ENCODE measurements at places on chromosomes 2 and 18.

DNA sequence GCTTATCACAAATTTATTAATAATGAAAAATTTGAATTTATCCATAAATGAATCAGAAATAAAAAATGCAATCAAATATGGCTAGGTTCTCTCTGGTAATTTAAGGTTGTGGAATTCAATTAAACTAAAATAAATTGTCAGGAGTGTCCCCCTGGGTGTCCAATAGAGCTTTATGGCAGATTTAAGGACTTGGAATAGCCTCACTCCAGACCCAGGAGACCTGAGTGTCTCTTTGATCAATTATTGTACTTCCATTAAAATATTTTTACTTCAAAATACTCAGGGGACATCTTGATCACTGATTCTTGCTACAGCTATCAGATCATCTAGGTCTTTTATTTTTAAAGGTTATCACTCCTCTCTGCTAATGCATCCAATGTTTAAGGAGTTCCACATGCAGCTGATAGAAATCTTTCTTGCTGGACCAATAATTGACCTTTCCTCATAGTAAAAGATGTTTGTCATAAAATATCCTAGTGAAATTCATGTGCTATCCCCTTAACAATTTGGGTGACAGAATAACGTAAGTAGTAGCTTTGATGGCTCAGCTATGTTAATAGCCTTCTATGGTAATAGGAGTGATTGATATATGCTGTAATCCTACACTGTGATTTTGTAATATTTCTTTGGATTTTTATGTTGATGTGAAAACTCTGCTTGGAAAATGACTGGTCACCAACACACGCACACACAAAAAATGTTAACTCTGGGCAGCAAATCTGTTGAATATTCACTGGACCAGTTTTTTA lies 395.3 kb downstream of the NYAP2 start:
- DNase-seq, result no peak

- DNase-seq, result no peak
Measured at GRCh38 chr2:113116100-113116958, 11.1 kb upstream of the IL1RN start.

DNA sequence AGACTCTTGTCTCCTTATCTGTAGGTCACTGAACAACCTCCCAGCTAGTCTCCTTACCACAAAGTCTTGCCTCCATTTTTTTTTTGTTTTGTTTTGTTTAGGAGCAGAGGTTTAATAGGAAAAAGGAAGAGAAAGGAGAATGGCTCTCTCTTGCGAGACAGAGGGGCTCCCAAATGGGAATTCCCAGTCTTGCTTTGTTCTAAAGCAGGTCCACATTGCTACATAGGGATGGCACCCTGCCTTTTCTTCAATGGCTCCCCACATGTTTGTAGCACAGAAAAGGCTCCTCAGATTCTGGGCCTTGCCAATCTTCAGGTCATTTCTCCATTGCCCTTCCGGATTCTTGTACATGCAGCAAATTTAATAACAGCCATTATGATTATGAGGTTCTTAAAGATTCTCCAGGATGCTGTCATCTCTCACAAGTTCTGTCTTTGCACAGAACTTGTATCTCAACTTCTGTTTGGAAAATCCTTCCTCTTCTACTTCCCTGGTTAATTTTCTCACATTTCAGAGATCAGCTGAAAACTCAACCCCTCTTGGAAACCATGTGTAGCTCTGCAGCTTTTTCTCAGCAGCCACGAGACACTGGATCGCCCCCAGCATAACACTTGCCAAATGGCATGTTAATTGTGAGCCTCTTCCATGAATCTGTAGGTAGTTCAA lies 23.6 kb downstream of the IL1F10 start:
- DNase-seq, result no peak

DNA sequence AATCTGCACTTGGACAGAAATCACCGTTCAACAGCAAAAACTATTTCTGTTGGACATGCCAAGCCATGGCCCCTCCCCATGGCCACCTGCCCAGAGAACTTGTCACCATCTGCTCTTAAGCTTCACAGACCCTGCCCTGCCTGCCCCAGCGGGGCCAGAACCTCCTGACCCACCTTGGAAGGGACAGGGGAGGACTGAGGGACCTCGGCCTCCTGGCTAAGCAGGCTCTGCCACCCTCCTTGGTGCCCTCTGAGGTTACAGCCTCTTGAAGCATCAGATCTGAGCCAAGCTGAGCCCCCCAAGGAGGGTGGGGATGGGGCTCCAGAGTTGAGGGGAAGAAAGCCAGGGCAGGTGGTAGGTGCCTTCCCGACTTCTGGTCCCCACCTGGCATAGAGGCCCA lies 6.5 kb downstream of the TEX261 start:
- no peak for DNase-seq

GRCh38 chr2:12270876-12271588 lies 445.7 kb upstream of the TRIB2 start:
- DNase-seq, result no peak

- DNase-seq, result no peak
Measured at GRCh38 chr2:18987016-18987415, 371.4 kb downstream of the OSR1 start.

DNA sequence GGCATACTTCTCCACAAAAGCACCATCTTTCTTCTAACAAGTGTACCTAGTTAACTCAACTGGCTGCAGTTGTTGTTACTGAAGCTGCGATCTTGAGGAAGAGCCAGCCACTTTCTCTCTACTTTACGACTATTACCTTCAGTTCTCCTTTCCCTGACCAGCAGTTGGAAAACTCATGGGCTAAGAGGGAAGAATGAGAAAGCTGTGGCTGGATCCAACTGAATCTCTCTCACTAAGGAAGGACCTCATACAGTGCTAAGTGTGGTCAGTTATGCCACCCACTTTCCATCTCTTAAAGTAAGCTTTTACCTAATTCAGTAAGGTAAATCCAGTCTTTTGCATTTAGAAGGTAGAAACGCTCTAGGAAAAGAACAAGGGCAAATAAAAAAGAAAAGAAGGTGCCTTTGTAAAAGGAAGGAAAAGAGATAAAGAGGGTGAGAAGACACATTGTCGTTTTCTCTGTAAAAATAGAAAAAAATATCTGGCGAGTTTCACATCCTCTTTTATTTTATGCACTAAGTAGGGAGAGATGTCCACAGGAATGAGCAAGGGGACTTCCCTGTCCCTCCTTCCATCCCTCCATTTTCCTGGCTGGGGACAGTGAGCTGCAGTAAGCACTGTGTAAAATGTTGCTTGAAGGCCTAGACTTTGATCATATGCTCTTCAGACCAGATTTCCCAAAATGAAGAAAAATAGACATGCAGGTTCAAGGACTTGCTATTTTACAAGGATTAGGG lies 73.4 kb downstream of the PLEKHM3 start:
- DNase-seq, result no peak

GRCh38 chr2:221461901-221462300 lies 110.2 kb downstream of the EPHA4 start:
- no peak for DNase-seq

- DNase-seq, result no peak
Measured at GRCh38 chr18:37397814-37398213, 167.8 kb downstream of the CELF4 start.

DNA sequence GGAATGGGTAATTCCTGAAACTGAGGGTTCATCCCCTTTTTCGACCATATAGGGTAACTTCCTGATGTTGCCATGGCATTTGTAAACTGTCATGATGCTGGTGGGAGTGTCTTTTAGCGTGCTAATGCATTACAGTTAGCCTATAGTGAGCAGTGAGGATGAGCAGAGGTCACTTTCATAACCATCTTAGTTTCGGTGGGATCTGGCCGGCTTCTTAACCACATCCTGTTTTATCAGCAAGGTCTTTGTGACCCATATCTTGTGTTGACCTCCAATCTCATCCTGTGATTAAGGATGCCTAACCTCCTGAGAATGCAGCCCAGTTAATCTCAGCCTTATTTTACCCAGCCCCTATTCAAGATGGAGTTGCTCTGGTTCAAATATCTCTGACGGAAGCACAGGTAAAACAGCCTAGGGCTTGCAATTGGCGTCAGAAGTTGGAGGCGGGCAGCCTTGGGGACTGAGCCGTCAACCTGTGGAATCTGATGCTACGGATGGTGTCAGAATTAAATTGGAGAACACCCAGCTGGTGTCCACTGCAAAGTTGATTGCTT lies 19.5 kb downstream of the RALBP1 start:
- DNase-seq, result no peak

- DNase-seq, result no peak
Measured at GRCh38 chr2:192195548-192196418, 1.1 kb upstream of the TMEFF2 start.

- DNase-seq, result no peak
Measured at GRCh38 chr2:41668529-41668928, 379.3 kb upstream of the PKDCC start.

DNA sequence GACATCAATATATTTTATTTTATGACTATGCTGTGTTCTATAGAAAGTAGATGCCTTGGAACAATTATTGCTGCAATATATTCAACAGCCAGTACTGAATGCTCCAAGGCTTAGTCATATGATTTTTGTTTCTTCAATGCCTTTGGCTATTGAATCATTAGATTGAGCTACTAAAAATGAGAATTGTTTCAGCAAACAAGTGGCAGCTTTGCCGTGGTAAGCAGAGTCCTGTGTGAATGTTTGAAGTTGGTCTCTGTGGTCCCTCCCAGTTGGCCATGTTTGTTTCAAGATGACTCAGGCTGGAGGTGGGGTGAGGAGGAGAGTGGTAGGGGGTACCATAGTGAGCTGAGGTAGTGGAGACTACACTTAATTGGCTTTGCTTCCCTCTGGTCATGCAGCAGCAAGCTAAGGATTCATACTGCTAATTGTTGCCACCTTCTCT lies 198.6 kb upstream of the EPAS1 start:
- DNase-seq, result no peak

DNA sequence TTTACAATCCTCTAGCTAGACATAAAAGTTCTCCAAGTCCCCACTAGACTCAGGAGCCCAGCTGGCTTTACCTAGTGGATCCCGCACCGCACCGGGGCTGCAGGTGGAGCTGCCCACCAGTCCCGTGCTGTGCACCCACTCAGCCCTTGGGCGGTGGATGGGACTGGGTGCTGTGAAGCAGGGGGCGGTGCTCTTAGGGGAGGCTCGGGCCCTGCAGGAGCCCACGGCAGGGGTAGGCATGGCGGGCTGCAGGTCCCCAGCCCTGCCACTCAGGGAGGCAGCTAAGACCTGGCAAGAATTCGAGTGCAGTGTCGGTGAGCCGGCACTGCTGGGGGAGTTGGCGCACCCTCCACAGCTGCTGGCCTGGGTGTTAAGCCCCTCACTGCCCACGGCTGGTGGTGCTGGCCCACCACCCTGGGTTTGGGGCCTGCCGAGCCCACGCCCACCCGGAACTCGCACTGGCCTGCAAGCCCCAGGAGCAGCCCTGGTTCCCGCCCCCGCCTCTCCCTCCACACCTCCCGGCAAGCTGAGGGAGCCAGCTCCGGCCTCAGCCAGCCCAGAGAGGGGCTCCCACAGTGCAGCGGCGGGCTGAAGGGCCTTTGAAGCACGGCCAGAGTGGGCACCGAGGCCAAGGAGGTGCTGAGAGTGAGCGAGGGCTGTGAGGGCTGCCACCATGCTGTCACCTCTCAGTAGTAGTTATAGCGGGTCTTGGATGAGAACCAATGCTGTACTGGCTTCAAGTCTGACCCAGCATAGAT lies 255.2 kb downstream of the CDH7 start:
- DNase-seq, result no peak

- DNase-seq, result no peak
Measured at GRCh38 chr2:21050164-21050563, 6.3 kb upstream of the APOB start.

DNA sequence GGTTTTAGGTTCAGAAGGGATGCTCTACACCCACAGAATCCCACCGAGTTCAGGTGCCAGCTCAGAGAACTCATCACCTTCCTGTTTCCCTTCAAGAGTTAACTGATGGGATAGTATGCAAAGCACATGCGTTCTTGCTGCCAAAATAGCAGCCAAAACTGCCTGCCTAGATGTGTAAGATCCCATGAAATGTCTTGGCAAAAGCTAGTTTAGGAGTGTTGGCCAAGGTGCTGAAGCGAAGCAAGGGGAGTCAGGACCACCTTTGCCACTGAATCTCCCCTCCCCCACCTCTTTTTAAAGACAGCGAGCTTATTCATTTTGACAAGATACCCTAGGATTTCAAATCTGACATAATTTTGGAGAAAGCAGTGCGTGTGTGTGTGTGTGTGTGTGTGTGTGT lies 2.1 kb downstream of the DOCK10 start:
- DNase-seq, result no peak

- no peak for DNase-seq
Measured at GRCh38 chr2:122749405-122749804, 994.0 kb downstream of the TSN start.

DNA sequence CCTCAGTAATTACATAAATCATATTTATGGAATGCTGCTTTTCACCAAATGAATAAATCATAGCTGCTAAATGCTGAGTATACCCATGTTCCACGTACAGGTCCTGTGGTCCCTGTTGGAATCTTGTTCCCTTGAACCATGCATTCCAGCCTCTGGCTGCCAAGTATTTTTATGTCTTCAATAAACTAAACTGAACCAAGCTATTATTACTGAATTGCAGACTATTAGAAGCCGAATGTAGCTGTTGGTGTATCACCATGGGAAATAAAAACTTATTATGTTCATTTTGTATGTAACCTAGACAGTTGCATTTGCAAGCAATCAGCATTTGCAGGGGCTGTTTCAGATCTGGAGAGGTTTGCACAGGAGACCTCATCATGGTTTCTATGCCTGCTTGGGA lies 362.4 kb downstream of the ADCYAP1 start:
- DNase-seq, result no peak

DNA sequence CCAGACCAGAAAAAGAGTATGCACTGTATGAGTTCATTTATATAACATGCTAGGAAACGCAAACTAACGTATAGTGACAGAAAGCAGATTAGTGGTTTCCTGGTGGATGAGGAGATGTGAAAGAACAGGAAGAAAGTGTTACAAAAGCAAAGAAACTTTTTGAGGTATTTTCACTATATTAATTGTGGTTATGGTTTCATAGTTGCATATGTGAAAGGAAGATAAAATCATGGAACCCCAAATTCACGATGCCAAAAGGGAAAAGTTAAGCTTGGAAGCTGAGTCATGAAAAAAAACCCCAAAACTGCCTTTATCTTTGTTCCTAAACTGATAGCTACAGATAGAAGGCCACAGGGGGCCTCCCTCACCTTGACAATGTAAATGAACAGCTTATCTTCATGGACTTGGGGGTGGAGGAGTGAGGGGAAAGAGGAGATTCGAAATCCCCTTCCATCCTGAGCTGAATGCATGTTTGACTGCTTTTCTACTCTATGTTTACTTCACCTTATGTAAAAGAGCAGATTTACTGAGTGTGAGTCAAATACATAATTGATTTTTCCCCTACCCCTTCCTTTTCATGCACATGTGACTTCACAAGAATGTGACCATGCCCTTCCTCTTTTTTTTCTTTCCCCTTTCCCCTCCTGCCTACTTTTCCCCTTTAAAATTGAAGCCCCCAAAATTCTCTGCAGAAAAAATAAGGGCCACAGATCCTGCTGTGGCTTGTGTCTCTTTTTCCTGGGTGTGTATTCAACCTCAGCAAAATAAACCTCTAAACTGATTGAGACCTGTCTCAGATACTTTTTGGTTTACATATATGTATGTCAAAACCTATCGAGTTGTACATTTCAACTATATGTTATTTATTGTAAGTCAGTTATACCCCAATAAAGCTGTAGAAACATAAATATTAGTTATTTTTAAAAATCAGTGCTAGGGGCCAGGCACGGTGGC lies 100.1 kb upstream of the TLK1 start:
- no peak for DNase-seq

DNA sequence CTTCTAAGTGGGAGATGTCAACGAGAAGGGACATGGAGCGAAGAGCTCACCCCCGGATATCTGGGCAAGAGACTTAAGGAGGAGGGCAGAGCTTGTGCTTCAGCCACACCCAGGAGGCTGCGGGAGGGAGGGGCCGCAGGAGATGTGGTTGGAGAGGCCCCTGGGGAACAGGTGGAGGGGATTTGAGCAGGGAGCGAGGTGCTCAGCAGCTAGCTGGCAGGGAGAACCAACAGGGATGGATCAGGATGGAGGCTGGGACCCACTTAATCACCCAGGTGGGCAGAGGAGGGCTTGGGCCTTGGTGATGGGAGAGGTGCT lies 78.3 kb downstream of the MBP start:
- no peak for DNase-seq

Data from stimulated activated CD4-positive, alpha-beta T cell treated with anti-CD3 and anti-CD28 coated beads, Interleukin-1b, Interleukin-23, amount 100 ng/mL, for 1 hour (primary cell).